Activated CD8-positive, alpha-beta T cell treated with anti-CD3 and anti-CD28 coated beads for 36 hours (primary cell): ENCODE measurements at places on chromosomes 6 and 20. TPM values are rescaled to one million over a fixed set of nuclear protein-coding genes. Genes with fewer than 3 reads are reported as not detected.

DNA sequence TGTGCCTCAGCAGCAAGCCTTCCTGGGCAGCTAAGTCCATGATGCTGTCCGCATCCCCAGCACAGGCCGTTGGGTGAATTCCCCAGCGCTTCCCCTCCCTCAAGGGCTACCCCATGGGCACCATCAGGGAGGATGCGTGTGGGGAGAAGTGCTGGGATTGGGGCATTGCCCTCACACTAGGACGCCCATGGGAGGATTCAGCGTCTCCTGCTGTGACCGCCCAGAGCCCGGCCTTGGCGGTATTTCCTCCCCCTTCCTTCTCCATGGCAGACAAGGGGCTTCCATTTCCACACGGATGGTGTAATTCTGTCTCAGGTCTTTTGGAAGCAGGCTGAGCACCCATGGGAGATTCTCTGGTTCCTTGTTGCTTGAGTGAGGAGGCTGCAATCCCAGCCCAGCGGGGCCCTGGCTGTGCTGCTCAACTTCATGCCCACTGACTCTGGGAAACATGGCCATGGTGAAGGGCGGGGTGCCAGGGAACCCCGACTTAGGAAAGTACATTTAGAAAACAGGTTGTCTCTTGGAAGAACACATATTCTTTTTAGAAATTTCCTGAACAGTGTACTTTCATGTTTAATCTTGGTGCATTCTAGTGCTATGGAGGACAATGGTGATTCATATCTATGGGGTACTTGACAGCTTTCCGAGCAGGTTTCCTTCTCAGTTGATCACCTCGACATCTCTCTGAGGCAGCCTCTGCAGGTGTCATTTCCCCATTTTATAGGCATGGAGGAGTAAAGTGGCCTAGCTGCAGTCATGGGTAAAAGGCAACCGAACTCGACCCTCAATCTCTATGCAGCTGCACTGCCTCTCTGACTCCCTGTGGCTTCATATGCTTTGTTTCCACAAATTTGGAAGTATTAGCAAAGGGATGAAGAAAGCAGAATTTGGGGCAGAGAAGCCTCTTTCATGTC lies 178.2 kb upstream of the CST7 start:
- no peak overlapping the region for H3K4me3 ChIP-seq
- DNase-seq: no peak
- no peak overlapping the region for H3K27ac ChIP-seq
- no peaks in the 10 kb centered on the region for H3K36me3 ChIP-seq

DNA sequence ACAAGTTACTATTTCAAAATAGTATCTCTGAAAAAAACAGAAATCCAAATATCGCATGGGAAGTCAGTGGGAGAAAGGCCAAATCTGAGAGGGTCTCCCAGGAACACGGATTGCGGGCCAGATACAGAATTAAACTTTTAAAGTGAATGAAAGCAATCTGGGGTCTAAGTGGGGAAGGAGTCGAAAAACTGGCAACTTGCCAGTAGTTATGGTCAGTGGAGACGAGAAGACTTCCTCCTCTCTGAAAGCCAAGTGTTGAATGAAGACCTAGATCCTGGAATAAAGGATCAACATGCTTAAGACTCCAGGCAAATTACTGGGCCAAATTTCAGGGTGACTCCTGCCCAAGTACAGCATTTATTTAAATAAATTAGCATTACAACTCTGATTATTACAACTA lies 123.6 kb downstream of the BFSP1 start:
- H3K4me1 ChIP-seq: no peaks in the 10 kb centered on the region
- no peak overlapping the region for H3K4me3 ChIP-seq
- H3K36me3 ChIP-seq: no peaks in the 10 kb centered on the region
- no peak overlapping the region for H3K27ac ChIP-seq
- peaks cover 2% of the 10 kb centered on the region for H3K27me3 ChIP-seq

GRCh38 chr6:13480631-13481501 lies 6.5 kb downstream of the GFOD1 start:
- DNase-seq: no peak
- no peak overlapping the region for H3K4me3 ChIP-seq

- H3K4me1 ChIP-seq: peaks cover 6% of the 10 kb centered on the region
- H3K27ac ChIP-seq: no peak overlapping the region
- DNase-seq: peak; percentile 51
- H3K4me3 ChIP-seq: no peak overlapping the region
- H3K36me3 ChIP-seq: no peaks in the 10 kb centered on the region
These were observed 10.0 kb downstream of the PTK7 start for GRCh38 chr6:43086022-43086658.

DNA sequence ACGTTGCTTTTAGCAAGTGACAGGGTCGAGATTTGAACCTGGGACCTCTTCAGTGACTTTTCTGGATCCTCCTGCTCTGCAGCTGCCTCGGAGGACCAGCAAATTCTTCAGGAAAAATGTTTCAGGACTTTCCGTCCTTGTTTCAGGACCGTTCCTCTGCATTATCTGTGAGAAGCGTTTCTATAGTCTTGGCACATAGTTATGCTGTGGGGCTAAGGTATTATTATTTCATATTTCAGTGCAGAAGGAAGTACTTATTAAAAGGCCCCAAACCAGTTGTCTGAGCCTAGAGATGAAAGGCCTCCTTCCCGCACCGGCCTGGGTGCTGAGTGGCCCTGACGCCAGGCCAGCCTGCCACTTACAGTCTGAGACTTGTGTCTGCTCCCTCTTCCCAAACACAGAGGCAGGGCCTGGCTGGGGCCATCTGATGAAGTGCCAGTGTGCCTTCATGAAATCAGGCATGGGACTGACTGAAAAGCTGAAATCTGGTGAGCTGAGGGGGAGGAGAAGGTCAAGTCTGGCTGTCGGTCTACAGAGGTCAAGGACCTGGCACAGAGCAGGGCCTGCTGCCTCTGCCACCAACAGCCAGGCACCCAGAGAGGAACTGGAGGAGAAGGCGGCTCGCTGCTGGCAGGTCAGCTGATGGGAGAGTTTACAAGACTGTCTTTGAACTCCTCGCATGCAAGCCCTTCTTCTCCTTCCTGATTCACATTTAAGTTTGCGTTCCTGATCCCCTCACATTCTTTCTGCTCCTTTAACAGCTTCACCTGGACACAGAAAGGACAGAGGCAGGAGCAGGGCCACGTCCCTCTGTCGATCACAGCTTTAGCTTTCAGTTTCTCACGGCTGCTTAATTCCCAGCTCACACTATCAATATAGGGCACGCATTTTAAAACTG lies 8.9 kb upstream of the QKI start:
- peaks cover 11% of the 10 kb centered on the region for H3K4me1 ChIP-seq
- peaks cover 2% of the 10 kb centered on the region for H3K27me3 ChIP-seq
- H3K4me3 ChIP-seq: peak overlapping the region; percentile 72
- no peaks in the 10 kb centered on the region for H3K36me3 ChIP-seq
- peak; percentile 21 for DNase-seq

DNA sequence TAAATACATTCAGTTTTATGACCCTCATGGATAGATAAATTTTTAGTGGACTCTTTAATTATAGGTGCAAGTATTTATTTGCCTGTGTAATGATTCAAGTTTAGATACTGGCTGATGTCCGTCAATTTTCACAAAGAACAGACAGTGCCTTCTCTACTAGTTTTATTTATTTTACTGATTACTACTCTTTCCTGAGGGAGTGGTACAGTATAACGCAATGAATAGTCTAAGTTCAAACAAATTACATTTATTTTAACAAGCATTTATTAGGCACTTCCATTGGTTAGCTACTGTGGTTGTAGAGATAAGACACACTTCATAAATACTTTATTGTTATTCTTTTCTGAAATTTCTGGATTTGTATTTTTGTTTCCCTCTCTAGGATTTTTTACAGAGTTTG lies 74.3 kb downstream of the ADGRG6 start:
- H3K27me3 ChIP-seq: no peaks in the 10 kb centered on the region
- no peak overlapping the region for H3K27ac ChIP-seq
- no peak overlapping the region for H3K4me3 ChIP-seq
- peaks cover 2% of the 10 kb centered on the region for H3K4me1 ChIP-seq

DNA sequence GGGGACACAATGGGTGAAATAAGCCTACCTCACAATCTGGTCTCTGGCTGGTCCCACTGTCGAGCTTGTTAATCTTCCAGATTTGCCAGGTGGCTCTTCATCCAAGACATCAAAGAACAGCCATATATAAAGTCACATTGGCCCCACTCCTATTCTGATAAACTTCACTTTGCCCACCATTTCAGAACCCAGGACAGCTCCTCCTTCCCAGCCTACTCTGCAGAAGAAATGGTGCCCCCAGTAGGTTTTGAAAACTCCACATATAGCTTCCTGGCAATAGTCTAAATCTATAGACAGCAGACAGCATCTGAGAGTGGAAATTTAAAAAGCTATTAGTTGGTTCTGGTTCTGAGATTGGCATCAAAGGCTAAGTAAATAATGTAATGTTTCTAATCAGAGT lies 143.1 kb upstream of the PCSK2 start:
- no peaks in the 10 kb centered on the region for H3K36me3 ChIP-seq
- no peak for DNase-seq
- H3K27me3 ChIP-seq: no peaks in the 10 kb centered on the region
- no peak overlapping the region for H3K4me3 ChIP-seq
- H3K4me1 ChIP-seq: no peaks in the 10 kb centered on the region

GRCh38 chr6:158686791-158687381 lies 37.0 kb downstream of the SYTL3 start:
- H3K4me3 ChIP-seq: no peak overlapping the region
- no peaks in the 10 kb centered on the region for H3K27me3 ChIP-seq
- H3K27ac ChIP-seq: peak overlapping the region; percentile 26
- peaks cover 65% of the 10 kb centered on the region for H3K36me3 ChIP-seq

GRCh38 chr6:166599205-166599604 lies 12.7 kb upstream of the RAMACL start:
- H3K4me3 ChIP-seq: no peak overlapping the region
- H3K36me3 ChIP-seq: no peaks in the 10 kb centered on the region
- H3K4me1 ChIP-seq: no peaks in the 10 kb centered on the region

DNA sequence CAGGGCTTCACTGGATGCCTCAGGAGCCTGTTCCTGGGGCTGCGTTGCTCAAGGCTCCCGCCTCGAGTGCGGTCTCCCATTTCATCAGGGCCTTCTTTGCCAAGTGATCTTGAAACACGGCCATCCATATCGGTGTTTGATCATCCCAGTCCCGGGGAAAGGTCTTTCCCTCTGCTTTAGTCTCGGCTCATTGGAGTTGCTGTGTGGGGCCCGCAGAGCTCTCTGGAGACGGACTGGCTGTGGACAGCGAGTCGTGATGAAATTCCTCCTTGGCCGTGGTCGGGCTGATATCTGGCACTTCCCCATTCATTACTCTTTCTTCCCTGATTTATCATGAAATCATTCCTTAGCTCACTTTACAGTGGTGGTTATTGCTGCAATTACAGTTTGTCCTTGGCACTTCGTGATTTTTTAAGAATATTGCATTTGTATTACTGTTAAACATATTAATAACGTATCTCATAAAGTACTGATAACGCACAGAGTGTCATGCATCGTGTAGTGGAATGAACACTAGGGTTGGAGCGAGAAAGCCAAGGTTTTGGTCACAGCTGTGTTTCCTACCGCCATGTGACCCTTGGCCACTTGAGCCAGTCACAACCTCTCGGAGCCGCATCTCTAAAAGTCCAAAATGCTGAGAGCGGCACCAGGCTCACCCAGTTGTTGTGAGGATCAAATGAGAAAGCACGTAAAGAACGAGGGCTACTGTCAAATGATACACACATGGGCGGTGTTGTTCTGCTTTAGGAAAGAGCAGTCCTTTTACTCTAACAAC lies 71.8 kb downstream of the MTHFD1L start:
- no peak overlapping the region for H3K27ac ChIP-seq
- no peaks in the 10 kb centered on the region for H3K27me3 ChIP-seq
- H3K4me1 ChIP-seq: no peaks in the 10 kb centered on the region
- no peak overlapping the region for H3K4me3 ChIP-seq
- peaks cover 77% of the 10 kb centered on the region for H3K36me3 ChIP-seq

DNA sequence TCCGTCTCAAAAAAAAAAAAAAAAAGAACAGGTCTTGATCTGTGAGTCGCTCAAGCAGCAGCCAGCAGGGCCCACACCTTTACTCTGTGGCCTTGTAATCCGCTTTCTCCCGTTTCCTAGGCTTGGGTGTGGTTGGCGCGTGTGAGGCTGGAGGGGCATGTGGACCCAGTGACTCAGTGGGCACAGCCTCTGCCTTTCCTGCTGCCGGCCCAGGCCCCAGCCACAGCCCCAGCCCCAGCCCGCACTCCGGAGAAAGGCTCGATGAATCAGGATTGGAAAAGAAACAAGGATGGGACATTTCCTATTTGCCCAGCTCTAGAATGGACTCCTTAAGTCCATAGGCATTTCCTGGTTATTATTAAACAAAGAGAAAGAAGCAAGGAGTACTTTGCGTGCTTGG lies 4.3 kb downstream of the BHLHE23 start:
- H3K4me1 ChIP-seq: peaks cover 10% of the 10 kb centered on the region
- no peaks in the 10 kb centered on the region for H3K36me3 ChIP-seq
- no peak for DNase-seq
- no peak overlapping the region for H3K4me3 ChIP-seq

Gene BACH2
- total RNA-seq: 60.7 TPM

- H3K27ac ChIP-seq: no peak overlapping the region
- H3K4me1 ChIP-seq: peaks cover 6% of the 10 kb centered on the region
- H3K36me3 ChIP-seq: no peaks in the 10 kb centered on the region
- no peak overlapping the region for H3K4me3 ChIP-seq
- H3K27me3 ChIP-seq: peaks cover 2% of the 10 kb centered on the region
These were observed 26.5 kb upstream of the PPP1R14C start for GRCh38 chr6:150116200-150116800.

- peaks cover 27% of the 10 kb centered on the region for H3K36me3 ChIP-seq
- no peak for DNase-seq
- H3K4me1 ChIP-seq: peaks cover 55% of the 10 kb centered on the region
- H3K27ac ChIP-seq: peak overlapping the region; percentile 72
- peak overlapping the region; percentile 91 for H3K4me3 ChIP-seq
These were observed 724 bp downstream of the CDKN1A start for GRCh38 chr6:36679043-36679833.

DNA sequence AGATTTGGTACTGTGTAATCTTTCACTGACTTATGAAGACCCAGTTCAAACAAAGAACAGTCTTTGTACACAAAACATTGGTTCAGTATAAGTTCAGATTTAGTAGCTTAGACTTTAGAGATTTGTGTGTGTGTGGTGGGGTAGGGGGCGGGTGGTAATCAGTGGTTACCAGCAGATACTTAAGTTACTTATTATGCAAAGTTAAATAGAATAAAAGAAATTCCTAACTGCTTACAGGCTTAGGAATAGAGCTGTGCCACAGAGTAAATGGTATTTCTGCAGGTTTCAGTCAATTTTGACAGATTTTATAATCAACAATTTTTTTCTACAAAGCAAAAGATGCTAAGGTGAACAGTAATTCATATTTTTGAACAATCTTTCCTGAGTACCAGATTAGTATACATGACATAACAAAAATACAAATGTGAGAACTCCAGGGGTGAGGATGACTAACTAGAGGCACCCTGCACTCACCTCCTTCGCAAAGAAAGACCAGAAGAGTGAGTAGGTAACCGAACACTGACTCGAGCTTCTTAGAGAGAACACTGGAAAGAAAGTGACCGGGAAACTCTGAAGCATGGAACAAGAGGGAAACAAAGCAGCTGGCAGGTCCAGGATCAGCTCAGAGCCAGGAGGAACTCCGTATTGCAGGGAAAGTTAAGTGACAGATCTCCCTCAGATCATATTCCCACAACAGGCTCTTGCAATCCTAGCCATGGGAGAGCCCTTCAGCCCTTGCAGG lies 560.6 kb downstream of the COL12A1 start:
- H3K27ac ChIP-seq: no peak overlapping the region
- H3K4me1 ChIP-seq: no peaks in the 10 kb centered on the region
- no peak overlapping the region for H3K4me3 ChIP-seq
- H3K27me3 ChIP-seq: no peaks in the 10 kb centered on the region
- H3K36me3 ChIP-seq: no peaks in the 10 kb centered on the region
- no peak for DNase-seq
